Hindlimb muscle (tissue), 1 donor: ENCODE measurements at places on chromosomes 12 and 14.
A peak's percentile ranks its signal among the peaks of the same experiment; 100 is the strongest.

DNA sequence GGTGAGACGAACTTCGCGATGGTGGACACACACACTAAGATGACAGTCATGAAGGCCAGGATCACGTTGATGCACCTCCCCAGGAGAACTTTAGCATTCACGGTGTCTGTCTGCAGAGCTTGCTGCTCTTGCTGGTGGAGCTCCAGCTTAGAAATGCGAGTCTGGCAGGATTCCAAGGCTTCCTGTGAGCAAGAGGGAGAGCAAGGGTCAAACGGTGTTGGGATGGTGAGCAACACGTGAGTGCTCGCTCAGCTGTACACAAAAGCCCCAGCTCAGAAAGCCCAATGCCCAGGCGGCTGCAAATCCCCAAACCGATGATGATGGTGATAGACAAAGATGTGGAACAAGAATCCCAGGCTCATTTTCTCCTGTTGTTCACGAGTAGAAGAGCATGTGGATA, 78.8 kb downstream of the TMCC3 start:
- DNase-seq: no peak

DNA sequence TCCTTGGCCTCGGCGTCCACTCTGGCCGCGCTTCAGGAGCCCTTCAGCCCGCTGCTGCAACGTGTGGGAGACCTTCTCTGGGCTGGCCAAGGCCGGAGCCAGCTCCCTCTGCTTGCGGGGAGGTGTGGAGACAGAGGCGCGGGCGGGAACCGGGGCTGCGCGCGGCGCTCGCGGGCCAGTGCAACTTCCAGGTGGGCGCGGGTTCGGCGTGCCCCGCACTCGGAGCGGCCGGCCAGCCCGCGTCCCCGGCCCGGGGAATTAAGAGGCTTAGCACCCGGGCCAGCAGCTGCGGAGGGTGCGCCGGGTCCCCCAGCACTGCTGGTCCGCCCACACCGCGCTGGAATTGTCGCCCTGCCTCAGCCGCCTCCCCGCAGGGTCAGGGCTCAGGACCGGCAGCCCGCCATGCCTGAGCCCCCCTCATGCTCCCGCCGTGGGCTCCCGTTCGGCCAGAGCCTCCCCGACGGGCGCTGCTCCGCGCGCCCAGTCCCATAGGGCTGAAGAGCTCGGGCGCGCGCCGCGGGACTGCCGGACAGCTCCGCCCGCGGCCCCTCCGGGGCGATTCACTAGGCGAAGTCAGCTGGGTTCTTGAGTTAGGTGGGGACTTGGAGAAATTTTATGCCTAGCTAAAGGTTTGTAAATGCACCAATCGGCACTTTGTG, 673.9 kb downstream of the SLC16A7 start:
- DNase-seq: no peak

- DNase-seq: peak; percentile 55
Measured at GRCh38 chr12:78096909-78097597, 266.4 kb downstream of the NAV3 start.

GRCh38 chr12:3747976-3748619, 4.8 kb downstream of the CRACR2A start:
- DNase-seq: no peak

DNA sequence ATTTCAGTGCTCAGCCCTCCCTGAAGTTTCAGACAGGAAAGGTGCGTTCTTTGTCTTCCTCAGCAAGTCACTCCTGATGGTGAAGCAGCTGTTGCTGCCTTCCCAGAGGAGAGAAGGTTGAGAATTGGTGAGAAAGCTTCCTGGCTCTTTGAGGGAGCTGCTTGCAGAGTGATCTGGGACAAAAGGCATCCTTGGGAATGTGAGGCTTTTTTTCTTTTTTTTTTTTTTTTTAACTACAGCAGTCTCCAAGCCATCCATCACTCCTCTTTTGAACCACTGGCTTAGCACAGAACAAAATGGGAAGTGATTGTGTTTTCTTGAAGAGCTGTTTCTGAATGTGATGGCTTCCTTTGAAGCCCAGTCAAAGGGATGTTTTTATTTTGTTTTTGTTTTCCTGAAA, 120.4 kb upstream of the LRIG3 start:
- DNase-seq: no peak

DNA sequence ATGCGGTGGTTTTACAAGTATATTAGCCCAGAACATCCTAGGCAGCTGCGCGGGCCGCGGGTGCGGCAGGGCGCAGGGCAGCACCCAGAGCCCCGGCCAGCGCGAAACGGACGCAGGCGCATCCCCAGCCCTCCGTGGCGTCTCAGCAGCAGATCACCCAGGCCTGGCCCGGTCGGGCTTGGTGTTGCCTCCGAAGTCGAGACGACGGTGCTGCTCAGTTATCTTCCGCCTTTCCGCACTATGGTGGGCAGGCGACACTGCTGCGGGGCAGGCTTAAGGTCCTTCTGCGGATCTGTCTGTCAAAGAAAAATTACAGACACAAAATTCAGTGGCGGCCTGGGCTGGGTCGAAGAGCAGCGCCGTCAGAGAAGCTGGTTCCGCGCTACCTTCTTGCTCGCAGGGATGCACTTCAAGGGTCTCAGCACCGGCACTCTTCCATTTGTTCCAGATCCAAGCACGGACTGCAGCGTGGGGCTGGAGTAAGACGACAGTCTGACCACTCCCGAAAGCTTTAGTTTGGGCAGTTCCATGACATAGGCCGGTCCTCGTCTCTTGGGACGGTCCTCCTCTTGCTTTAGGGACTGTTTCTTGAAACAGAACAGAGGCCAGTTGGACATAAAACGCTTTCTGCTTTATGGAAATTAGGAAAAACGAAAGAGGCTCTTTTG, 75.8 kb downstream of the MOK start:
- no peak for DNase-seq

DNA sequence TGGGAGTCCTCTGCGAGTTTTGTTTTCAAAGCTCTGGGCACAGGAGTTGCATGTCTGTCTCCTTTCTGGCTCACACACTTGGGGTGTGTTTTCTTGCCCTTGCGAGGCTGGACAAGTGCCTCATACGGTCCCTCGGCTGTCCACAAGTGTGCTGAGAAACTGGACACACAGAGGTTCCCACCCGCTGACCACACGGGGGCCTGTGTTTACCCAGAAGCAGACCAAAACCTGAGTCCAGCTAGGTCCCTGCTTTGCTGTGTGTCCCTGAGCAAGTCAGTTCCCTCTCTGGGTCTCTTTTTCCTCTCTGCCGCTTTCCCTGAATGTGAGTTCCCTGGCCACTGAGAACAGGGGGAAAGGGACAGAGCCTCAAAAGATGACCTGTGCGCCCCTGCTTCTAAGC, 678 bp upstream of the OAS2 start:
- DNase-seq: no peak
